Forelimb muscle (tissue), 1 donor: ENCODE measurements at places on chromosomes 6 and 20. TPM values are rescaled to one million over a fixed set of nuclear protein-coding genes. Genes with fewer than 3 reads are reported as not detected.

ETV7 gene
- polyA plus RNA-seq: not detected

DNA sequence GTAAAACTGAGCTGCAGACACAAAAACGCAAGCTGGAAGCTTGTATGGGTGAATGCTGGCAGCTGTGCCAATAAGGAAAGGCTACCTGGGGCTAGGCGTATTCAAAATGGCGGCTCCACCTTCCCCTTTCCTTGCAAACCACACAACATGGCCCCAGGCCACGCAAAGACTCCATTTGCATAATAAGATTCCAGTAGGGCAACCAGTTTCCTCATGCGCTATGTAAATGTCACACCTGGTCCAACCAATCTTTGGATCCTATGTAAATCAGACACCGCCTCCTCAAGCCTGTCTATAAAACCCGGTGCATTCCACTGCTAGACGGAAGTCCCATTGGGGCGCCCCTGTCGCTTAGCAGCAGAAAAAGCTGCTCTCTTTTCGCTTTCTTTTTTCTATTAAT lies 505.9 kb upstream of the BTBD3 start:
- DNase-seq: no peak

GRCh38 chr6:159691963-159692287 lies 1.1 kb downstream of the SOD2 start:
- DNase-seq: no peak

- no peak for DNase-seq
Measured at GRCh38 chr6:114151064-114151690, 180.2 kb upstream of the HDAC2 start.
